ENCODE measurements at places on chromosomes 5 and 9.

DNA sequence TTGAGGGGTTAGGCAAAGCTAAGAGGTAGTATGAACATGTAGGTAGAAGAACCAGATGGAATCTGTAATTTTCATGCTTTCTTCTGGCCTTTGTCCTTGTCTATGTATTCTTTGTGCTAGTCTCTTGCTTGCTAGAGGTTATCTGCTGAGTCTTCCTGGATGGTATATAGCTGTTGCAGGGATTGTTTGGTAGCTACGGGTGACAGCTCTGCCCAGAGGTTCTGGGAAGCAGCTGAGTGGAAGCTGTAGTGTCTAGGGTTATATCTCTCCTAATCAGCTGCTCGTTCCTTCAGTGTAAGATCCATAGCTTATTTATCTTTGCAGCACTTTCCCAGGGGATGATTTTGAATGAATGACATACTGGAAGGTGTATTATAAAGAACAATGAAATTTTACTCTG, 100.3 kb downstream of the ATG10 start:
- no peak for DNase-seq

- no peak for DNase-seq
Measured at GRCh38 chr5:112025757-112026156, 268.8 kb upstream of the NREP start.

- no peak for DNase-seq
Measured at GRCh38 chr5:146852089-146852488, 26.5 kb downstream of the PPP2R2B start.

DNA sequence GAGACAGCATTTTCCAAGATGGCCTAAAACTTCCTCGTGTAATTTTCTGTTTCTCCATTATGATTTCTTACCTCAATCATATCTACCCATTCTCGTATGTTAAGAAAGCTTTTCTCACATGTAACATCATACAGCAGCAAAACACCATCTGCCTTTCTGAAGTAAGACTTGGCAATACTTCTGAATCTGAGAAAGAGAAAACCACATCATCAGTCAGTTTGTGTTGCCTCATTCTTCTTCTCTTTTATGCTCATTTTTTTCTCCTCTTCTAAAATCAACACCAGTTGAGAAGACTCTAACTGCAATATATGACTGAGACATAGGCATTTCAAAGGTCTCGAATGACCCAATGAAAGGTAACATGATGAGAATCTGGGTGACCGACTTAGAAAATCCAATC, 66.0 kb downstream of the RASEF start:
- no peak for DNase-seq

GRCh38 chr5:21152611-21153010, 1164.6 kb upstream of the CDH18 start:
- DNase-seq, result no peak

GRCh38 chr5:94808497-94808896, 190.0 kb downstream of the SLF1 start:
- DNase-seq, result no peak

DNA sequence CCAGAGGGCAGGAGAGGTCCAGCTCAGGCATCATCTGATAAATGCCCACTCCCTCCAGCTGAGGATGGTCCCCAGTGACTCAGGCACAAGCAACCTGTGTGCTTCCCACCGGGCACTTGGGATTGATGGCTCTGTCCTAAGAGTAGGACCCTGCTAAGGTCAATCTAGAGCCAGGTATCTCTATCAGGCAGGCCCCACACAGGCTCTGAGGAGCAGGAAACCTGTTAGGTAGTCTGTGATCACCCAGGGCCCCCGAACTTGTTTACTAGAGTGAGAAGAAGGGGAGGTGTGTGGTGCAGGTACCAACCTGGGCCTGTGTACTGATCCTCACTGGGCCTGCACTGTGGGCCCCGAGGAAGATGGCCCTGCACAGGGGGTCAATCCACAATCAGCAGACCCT, 119.6 kb upstream of the FSTL4 start:
- no peak for DNase-seq

DNA sequence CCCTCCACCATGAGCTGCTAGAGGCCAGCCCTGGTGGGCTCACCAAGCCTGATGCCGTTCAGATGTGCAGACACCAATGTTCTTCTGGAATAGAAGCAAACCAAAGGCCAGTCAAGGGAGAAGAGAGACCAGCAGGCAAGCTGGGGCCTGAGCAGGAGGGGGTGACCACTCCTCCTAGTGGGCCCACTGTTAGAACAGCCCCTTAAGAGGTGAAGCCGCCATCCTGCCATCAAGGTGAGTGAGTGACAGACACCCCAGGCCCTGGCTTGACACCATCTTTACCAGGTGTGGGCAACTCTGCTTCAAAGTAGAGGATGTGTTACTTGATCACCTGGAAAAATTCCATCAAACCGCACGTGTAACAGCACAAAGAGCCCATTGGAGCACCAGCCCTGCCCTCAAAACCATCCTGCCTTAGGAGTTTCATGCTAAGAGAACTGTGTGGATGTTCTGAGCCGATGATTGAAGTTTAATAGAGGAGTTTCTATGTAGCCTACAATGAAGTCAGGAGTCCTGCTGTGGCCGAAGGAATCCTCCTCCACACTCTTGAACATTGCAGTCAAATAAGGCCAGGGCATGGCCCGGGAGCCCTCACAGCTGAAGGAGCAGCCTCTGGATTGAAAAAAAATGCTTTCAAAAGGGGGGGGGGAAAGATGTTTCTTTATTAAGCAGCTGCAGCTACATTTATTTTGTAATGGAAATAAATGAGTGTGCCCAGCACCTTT, 20.8 kb downstream of the AMBP start:
- no peak for DNase-seq

- no peak for DNase-seq
Measured at GRCh38 chr5:127957701-127958239, 125.8 kb upstream of the SLC12A2 start.

DNA sequence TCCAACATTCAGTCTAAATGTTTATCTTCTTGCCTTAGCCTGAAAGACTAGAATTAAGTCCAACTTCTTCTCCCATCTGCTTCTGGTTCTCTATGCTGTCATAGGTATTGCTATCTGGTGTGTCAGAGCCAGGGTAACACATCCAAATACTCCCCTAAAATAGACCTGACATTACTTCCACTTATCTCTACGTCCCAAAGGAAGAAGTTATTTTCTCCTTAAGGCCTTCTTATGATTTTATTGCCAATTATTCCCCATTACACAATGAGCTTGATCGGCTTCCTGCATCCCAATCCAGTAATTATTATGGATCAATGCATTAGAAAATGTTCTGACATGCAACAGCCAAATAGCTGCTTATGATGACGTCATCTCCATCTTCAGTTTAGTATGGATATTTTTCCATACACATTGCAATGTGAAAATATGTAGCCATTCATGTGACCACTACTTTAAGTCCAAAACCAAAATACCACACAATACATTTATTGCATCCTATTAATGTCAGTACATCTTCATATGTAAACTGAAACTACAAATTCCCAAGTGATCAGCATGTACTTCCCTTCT, 555.5 kb downstream of the MAT2B start:
- no peak for DNase-seq

DNA sequence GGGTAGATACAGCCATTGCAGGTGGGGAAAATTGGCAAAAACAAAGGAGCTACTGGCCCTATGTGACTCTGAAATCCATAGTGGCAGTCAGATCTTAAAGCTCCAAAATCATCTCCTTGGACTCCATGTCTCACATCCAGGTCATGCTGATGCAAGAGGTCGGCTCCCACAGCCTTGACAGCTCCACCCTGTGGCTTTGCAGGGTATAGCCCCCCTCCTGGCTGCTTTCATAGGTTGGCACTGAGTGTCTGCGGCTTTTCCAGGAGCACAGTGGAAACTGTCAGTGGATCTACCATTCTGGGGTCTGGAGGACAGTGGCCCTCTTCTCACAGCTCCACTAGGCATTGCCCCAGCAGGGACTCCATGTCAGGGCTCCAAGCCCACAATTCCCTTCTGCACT, 1190.1 kb downstream of the CDH12 start:
- no peak for DNase-seq

GRCh38 chr5:92605591-92605990, 975.4 kb downstream of the NR2F1-AS1 start:
- DNase-seq, result no peak

GRCh38 chr9:124019771-124020519, 8.4 kb downstream of the LHX2 start:
- DNase-seq, result no peak

DNA sequence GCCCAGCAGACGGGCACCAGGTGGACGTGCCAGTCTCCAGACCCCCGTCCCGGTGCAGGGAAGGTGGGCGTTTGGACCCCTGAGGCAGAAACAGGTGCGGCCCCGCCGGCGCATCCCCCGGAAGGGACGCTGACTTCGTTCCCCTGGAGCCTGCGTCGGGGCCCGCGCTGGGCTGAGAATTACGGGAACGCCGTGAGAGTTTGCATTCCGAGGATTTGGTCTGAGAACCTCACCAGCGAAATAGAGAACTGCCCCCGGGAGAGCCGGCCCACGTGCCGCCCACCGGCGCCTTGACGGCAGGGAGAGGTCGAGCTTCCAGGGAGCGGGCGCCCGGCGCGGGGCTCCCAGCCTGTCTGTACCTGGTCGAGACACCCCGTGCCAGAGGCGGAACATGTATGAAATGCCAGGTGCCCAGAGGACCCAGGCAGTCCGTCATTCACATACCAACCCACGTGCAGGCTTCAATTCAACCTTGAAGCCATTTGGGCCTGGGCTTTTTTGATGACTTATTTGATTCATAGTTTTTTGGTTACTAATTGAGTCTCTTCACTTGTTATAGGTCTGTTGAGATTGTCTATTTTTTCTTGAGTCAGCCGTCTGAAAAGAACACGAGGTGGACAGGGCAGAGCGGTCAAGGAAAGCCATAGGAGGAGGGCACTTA, 877 bp upstream of the CAMSAP1 start:
- no peak for DNase-seq

DNA sequence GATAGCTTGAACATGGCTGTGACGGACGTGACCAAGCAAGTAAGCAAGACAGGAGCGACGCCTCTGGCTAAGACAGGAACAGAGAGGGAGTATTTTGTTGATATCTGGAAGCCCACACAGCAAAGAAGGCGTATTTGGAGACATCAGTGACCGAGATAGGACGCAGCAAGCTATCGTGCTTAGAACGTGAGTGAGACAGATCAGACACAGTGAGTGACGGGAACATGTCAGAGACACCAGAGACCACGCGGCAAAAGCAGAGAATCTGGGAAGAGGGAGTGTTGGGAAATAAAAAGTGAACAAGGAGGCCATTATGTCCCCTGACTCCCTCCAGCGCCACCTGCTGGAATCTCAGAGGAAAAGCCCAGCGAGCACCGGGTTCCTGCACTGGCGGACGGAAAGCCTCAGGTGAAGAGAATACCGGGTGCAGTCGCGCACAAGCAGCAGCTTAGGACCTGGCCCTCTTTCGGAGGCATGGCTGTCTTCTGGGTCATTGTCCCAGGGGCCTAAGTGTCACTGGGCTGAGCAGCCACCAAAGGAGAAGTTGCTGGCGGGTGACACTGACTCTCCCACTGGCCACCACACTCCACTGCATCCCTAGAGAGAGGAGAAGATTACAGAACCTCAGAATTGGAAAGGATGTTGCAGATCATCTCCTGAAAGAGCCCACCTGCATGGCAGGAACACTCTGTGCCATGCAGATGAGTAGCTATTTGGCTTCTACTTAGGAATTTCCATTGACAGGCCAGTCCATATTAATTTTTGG, 99.1 kb downstream of the FBXO38 start:
- no peak for DNase-seq

- DNase-seq, result no peak
Measured at GRCh38 chr5:110785356-110785755, 46.5 kb downstream of the SLC25A46 start.

GRCh38 chr9:27537027-27537435, 7.4 kb upstream of the MOB3B start:
- no peak for DNase-seq

DNA sequence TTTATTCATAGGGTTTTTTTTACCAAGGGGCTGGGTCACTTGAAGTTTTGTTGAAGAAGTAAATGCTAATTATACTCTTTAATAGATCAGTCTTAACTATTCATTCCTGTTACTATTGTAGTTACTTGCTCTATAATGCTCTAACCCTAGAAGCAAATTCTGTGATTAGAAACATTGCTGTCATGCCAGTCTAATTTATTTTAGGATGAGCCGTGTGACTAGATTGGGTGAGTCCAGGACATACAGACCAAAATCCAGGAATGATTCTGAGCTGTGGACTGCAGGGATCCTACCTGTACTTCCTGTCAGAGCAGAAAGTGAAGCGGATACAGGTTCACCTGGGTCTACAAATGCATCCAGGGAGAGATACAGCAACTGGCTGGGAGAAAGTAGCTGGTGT, 757 bp upstream of the CCDC192 start:
- no peak for DNase-seq

- no peak for DNase-seq
Measured at GRCh38 chr9:95447660-95448420, 68.9 kb downstream of the PTCH1 start.

- DNase-seq, result no peak
Measured at GRCh38 chr9:36808251-36808650, 225.8 kb downstream of the PAX5 start.

GRCh38 chr9:130451509-130452388, 7.0 kb downstream of the ASS1 start:
- DNase-seq, result peak; percentile 95

DNA sequence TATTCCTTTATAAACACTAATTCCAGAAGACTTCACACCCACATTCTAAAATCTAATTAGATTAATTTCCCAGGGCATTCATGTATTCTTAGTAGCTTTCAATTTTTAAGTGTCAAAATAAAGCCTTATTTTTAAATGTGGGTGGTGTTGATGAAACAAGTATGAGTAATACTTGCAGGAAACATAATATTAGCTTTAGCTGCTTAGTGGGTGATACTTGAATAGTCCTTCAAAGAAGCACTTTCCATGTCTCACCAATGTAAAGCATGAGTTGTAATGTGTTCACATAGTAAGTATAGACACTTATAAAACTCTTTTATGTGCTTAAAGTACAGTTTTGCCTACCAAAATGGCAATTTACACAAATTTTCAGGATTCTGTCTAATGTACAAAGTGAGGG, 6.9 kb downstream of the FNBP1 start:
- DNase-seq, result no peak

DNA sequence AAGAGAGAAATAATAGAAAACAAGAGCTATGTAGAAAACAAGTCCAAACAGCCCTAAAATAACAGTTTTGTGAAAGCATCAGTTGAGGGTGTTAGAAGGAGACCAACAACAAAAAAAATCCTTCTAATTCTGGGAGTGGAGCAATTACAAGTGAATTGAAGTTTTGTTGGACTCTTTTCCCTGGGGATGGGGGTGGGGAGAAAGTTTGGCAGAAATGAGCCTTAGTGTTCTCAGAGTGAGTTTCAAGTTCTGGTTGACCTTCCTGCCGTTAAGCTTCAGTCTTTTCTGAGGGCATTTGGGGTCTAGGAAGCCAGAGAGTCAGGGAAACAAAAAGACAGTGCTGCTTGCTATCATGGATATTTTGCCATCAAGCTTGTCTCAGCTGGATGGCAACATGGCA, 106.3 kb upstream of the TRIM32 start:
- DNase-seq, result no peak

GRCh38 chr9:26228273-26228672, 550.0 kb upstream of the TUSC1 start:
- DNase-seq, result no peak

DNA sequence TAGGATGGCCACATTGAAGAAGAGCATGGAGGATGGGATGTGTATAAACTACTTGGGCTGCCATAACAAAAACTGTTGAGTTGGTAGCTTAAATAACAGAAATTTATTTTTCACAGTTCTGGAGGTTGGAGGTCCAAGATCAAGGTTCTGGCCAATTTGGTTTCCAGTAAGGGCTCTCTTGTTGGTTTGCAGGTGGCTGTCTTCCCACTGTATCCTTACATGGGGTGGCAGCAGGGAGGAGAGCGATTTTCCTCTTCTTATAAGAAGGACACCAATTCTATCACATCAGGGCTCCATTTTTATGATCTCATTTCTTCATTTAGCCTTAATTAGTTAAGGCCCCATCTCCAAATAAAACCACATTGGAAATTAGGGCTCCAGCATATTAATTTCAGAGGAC, 465.7 kb downstream of the GADD45G start:
- no peak for DNase-seq

All from renal cortex interstitium (tissue), 15 donors.